ENCODE measurements at places on chromosomes 5 and 9. TPM values are rescaled to one million over a fixed set of nuclear protein-coding genes. Genes with fewer than 3 reads are reported as not detected.
A peak's percentile ranks its signal among the peaks of the same experiment; 100 is the strongest.

DNA sequence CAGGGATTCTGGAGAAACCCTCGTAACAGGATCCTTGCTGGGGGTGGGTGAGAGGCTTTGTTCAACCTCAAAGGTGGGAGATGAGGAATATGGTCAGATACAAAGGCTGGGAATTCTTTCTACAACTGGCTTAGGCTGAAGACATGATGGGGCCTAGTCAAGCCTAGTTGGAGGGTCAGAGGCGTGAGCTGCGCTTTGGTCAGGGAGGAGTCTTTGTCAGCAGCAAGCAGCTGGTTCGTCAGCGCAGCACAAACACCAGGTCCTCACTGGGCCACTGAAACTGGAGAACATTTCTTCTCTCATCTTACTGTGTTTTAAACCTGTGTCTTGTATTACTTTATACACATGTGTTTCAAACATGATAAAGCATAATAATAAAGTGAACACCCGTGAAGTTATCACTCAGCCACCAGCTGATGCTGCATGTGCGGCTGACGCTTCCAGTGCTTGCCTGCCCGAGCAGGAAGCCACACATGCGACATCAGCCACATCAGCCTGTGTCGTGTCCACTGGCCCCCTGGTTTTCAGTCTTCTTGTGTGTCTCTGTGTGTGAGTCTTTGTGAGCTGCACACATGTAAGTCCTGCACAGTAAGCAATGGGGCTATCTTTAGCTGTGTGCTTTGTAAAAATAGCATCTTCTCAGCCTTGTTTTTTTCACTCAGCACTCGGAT lies 81.5 kb downstream of the WNK2 start:
- H3K36me3 ChIP-seq = no peaks in the 10 kb centered on the region
- no peak overlapping the region for H3K27ac ChIP-seq
- H3K4me3 ChIP-seq = no peak overlapping the region
- peaks cover 9% of the 10 kb centered on the region for H3K4me1 ChIP-seq
- no peak for DNase-seq

NSD1 gene
- total RNA-seq = 96.2 TPM

DNA sequence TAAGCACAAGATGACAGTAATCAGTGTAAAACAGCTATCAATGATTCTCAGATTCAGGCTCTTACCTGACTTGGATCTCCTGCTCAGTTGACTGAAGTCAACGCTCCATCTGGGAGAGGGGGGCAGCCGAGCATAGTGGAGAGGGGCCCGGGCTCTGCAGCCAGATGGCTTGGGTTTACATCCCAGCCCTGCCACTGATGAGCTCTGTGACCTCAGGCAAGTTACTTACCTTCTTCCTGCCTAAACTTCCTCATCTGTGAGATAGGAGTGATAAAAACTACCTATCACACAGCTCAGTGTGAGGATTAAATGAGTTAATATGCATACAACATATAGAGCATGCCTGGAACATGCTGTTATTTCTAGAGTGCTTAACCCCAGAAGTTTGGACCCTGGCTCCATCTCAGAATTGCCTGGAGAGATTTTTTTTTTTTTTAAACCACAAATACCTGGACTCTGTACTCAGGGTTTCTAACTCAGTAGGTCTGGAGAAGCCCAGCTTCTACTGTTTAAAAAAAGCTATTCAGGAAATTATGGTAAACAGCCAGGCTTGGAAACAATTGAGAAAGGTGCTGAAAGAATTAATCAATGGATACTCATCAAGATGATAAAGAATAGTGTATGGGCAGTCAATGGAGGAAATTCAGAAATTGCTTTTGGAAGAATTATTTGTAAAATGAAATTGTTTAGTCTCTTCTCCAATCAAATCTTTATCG lies 72.2 kb downstream of the ANKRD55 start:
- no peak overlapping the region for H3K27ac ChIP-seq
- H3K4me3 ChIP-seq = no peak overlapping the region
- no peaks in the 10 kb centered on the region for H3K27me3 ChIP-seq
- no peaks in the 10 kb centered on the region for H3K36me3 ChIP-seq
- H3K4me1 ChIP-seq = peaks cover 39% of the 10 kb centered on the region

- no peaks in the 10 kb centered on the region for H3K4me1 ChIP-seq
- no peak overlapping the region for H3K4me3 ChIP-seq
- peaks cover 2% of the 10 kb centered on the region for H3K27me3 ChIP-seq
- no peak overlapping the region for H3K27ac ChIP-seq
- no peak for DNase-seq
- no peaks in the 10 kb centered on the region for H3K36me3 ChIP-seq
These were observed 66.4 kb downstream of the NFIB start for GRCh38 chr9:14247577-14247976.

GRCh38 chr9:28841775-28842174 lies 1268.5 kb upstream of the C9orf72 start:
- H3K36me3 ChIP-seq = no peaks in the 10 kb centered on the region
- no peaks in the 10 kb centered on the region for H3K27me3 ChIP-seq
- H3K4me1 ChIP-seq = no peaks in the 10 kb centered on the region
- no peak overlapping the region for H3K27ac ChIP-seq
- no peak for DNase-seq

SV2C gene
- total RNA-seq = 0.03 TPM

FGFR4 gene
- total RNA-seq = 1.9 TPM

SECISBP2 gene
- total RNA-seq = 56.4 TPM

DNA sequence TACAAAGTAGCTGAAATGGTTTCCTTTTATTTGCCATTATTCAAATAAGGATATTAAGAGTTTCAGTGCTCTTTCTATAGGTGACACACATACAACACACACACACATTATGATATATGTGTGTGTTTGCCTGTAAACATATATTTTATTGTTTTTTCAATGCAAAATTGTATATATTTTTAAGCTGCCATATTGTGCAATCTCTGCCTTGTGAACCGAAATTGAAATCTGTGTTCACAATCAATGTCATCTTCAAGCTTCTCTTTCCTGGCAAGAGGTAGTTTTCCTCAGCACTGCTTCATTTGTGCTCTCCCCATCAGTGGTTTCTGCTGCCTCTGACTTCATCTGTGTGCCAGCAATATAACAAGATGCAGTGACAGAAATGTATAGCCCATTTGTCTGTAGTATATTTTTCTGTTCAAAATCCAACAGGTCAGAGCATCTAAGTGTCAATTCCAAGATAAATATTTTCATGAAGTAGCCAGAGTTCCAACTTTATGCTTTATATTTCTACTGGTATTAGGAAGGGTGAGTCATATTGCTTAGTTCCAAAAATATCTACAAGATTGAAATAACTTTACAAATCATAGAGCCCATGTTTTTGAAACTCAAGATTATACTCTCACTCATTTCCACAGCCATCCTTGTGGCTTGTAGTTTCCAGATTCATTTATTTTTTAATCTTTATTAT lies 1704.8 kb upstream of the CDH9 start:
- no peak for DNase-seq
- no peaks in the 10 kb centered on the region for H3K36me3 ChIP-seq
- H3K27me3 ChIP-seq = no peaks in the 10 kb centered on the region
- no peak overlapping the region for H3K4me3 ChIP-seq

FOXD4L3 gene
- total RNA-seq = not detected

- peaks cover 38% of the 10 kb centered on the region for H3K4me1 ChIP-seq
- peak; percentile 66 for DNase-seq
- peaks cover 26% of the 10 kb centered on the region for H3K36me3 ChIP-seq
- peak overlapping the region; percentile 54 for H3K4me3 ChIP-seq
These were observed 15.4 kb downstream of the TRAF2 start for GRCh38 chr9:136901516-136902258.

- no peaks in the 10 kb centered on the region for H3K27me3 ChIP-seq
- DNase-seq = no peak
- H3K4me1 ChIP-seq = no peaks in the 10 kb centered on the region
- H3K4me3 ChIP-seq = no peak overlapping the region
- H3K27ac ChIP-seq = no peak overlapping the region
- H3K36me3 ChIP-seq = no peaks in the 10 kb centered on the region
These were observed 193.3 kb downstream of the SMC2 start for GRCh38 chr9:104287253-104287878.

IFNA2 gene
- not detected for total RNA-seq

GRCh38 chr5:178307267-178308045 lies 74.9 kb upstream of the PHYKPL start:
- no peaks in the 10 kb centered on the region for H3K36me3 ChIP-seq

- no peak overlapping the region for H3K4me3 ChIP-seq
- H3K27me3 ChIP-seq = no peaks in the 10 kb centered on the region
- H3K36me3 ChIP-seq = peaks cover 36% of the 10 kb centered on the region
These were observed 22.3 kb downstream of the LEAP2 start for GRCh38 chr5:132895719-132896305.

DNA sequence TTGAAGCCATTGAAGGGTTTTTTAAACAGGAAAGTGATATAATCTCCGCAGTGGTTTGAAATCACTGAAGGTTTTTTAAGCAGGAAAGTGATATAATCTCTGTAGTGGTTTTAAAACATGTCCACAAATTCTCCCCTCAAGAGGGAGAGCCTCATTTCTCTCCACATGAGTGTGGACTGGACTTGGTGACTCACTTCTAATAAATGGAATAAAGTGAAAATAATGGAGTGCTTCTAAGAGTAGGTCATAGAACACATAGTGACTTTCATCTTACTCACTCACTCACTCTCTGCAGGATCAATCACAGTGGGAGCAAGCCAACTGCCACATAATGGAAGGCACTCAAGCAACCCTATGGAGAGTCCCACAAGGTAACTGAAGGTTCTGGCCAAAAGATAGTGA lies 12.0 kb downstream of the CTNNAL1 start:
- no peak for DNase-seq
- H3K4me1 ChIP-seq = peaks cover 9% of the 10 kb centered on the region
- peak overlapping the region; percentile 2 for H3K4me3 ChIP-seq
- H3K36me3 ChIP-seq = peaks cover 24% of the 10 kb centered on the region

- no peak overlapping the region for H3K27ac ChIP-seq
- H3K4me1 ChIP-seq = no peaks in the 10 kb centered on the region
- peaks cover 3% of the 10 kb centered on the region for H3K27me3 ChIP-seq
- H3K4me3 ChIP-seq = no peak overlapping the region
- no peaks in the 10 kb centered on the region for H3K36me3 ChIP-seq
These were observed 134.1 kb downstream of the PAPPA start for GRCh38 chr9:116287721-116288120.

DNA sequence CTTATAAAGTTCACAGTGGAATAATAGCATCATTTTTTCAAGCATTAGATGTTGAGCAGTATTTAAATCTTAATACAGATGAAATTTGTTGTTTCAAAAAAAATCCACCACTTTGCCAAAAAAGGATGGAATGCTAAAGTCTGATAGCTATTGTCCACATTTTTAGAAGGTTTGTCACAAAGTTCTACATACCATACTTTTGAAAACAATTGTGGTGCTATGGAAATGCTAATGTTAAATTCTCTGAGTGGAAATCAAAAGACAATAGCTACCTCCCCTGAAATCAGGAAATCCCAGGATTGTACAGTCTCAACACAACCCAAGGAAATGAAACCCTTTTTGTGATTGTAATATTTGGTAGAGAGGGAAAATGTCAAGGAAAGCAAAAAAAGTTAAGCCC lies 19.3 kb upstream of the GRAMD2B start:
- H3K4me1 ChIP-seq = no peaks in the 10 kb centered on the region
- H3K36me3 ChIP-seq = peaks cover 1% of the 10 kb centered on the region
- no peak overlapping the region for H3K4me3 ChIP-seq
- H3K27ac ChIP-seq = no peak overlapping the region
- H3K27me3 ChIP-seq = peaks cover 2% of the 10 kb centered on the region
- no peak for DNase-seq

C9orf50 gene
- not detected for total RNA-seq

DNA sequence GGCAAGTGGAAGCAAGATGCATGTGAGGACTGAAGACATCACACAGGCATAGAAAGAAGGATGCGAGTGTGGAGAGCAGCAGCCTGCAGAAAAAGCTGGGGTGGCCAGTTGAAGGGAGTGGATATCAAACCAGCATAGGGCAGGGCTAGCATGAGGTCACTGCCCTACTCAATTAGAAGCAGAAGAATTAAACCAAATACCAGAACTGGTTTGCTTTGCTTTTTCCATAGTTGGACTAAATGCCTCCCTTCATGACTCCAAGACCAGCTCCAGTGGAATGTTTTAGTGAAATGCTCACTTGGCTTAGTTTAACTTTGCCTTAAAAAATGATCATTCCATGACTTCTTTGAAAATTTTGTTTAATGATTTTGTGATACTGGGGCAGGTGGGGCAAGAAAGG lies 45.8 kb downstream of the TMEM167A start:
- H3K36me3 ChIP-seq = no peaks in the 10 kb centered on the region
- peaks cover under 1% of the 10 kb centered on the region for H3K4me1 ChIP-seq

CCL21 gene
- total RNA-seq = not detected

DNA sequence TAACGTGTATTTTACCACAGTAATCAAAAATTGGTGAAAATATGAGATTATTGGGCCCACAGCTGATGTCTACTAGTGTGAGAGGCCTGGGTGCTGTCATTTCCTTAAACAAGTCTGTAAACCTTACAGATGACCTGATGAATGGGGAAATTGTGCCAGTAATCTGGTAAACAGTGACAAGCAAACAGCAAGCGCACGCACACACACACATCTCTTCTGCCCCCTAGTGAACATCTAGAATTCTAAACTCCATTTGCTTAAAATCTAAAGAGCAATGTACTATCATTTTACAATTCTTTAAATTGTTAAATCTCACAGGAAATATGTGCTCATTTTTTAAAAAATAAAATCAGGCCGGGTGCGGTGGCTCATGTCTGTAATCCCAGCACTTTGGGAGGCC lies 7.5 kb upstream of the RAPGEF1 start:
- no peak overlapping the region for H3K27ac ChIP-seq
- H3K4me1 ChIP-seq = peaks cover 28% of the 10 kb centered on the region
- DNase-seq = no peak
- H3K36me3 ChIP-seq = no peaks in the 10 kb centered on the region
- H3K27me3 ChIP-seq = peaks cover 4% of the 10 kb centered on the region

HDAC3 gene
- total RNA-seq = 89.6 TPM

DNA sequence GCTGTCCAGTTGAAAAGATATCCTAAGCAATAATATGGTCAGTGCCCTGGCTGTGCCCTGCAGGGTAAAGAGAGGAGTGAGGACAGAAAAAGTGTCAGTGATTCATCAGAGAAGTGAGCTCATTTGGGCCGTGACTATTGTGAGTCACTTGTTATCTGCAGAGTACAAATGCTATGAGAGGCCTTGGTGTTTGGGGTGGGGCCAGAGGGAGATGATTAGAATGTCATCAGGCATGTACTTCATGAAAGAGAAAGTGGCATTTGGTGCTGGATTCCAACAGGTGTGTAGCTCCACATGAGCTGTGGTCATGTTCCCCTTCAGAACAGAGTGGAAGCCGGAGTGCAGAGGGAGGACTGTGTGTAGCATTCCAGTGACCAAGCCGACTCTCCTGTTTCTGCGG lies 174.1 kb downstream of the KDM4C start:
- no peaks in the 10 kb centered on the region for H3K27me3 ChIP-seq
- H3K4me3 ChIP-seq = no peak overlapping the region
- DNase-seq = no peak
- no peak overlapping the region for H3K27ac ChIP-seq

DNA sequence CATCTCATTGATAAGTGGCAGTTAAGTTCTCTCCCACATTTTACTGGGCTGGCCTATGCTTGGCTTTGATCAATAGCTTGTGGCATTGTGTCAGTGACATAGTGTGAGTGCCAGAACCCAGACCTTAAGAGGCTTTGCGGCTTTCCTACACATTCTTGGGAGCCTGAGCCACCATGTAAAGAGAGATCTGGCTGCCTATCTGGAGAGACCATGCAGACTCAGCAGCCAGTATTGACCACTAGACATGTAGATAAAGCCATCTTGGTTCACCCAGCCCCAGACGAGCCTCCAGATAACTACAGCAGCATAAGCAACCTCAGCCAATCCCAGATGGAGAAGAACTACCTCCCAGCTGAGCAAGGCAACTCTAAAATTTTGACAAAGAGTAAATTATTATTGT lies 28.6 kb downstream of the C9orf153 start:
- no peak for DNase-seq
- H3K4me3 ChIP-seq = no peak overlapping the region
- no peak overlapping the region for H3K27ac ChIP-seq
- H3K36me3 ChIP-seq = no peaks in the 10 kb centered on the region

GRCh38 chr9:69035438-69036308 lies at the start of gene FXN:
Gene FXN, plus strand, starts transcription at chr9:69035752. Its CDS starts 31 bp downstream, at chr9:69035783.
- peak; percentile 87 for DNase-seq
- peaks cover 20% of the 10 kb centered on the region for H3K4me1 ChIP-seq
- H3K4me3 ChIP-seq = peak within 1 kb of the TSS; percentile 88
- H3K27me3 ChIP-seq = peaks cover 4% of the 10 kb centered on the region

All from activated naive CD8-positive, alpha-beta T cell treated with anti-CD3 and anti-CD28 coated beads, Interleukin-2, amount 10 ng/mL, durations not matched to agents 7 days and 5 days (primary cell).